SK-N-SH treated with all-trans-retinoic acid at 6 μM for 48 hours (cell line): ENCODE measurements at places on chromosomes 4 and X.
A peak's percentile ranks its signal among the peaks of the same experiment; 100 is the strongest.

DNA sequence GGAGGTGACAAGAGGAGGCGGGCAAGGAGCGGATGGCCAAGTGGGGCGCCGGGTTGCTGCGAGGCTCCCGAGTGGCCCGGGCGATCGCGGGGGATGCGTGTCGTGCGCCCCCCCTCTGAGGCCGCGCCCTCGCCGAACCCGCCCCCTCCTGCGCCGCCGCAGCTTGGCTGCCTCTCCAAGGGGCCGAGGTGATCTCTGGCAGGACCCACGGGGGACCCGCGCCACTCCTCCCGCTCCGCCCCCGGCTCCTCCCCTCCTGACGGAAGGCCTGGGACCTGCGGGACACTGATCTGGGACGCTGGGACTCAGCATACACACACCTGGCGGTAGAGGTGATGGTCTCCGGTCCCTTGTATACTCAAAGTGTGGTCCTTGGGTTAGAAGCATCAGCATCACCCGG, 21.9 kb upstream of the FAM47C start:
- no peak for ATAC-seq

GRCh38 chrX:17412692-17413091, 37.7 kb downstream of the NHS start:
- ATAC-seq: peak; percentile 82

- no peak for ATAC-seq
Measured at GRCh38 chr4:69601065-69601464, 38.4 kb downstream of the UGT2A2 start.

GRCh38 chrX:5650904-5651303, 577.8 kb downstream of the NLGN4X start:
- ATAC-seq: no peak

DNA sequence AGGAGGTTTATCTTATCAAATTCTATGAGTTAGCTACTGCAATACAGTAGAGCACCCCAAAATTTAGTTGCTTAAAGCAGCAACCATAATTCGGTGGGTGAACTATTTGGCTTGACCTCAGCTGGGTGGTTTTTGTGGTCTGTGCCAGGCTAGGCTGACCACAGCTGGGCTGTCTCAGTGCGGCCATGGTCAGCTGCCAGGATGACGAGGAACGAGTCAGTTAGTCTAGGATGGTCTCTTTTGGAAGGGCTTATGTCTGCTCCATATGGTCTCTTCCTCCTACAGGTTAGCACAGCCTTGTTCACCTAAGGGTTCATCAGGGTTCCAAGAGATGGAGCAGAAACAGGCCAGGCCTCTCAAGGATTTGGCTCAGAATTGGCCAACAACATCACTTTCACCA, 210.4 kb downstream of the PALLD start:
- ATAC-seq: peak; percentile 72

- ATAC-seq: no peak
Measured at GRCh38 chr4:90142081-90142480, 14.9 kb downstream of the CCSER1 start.

DNA sequence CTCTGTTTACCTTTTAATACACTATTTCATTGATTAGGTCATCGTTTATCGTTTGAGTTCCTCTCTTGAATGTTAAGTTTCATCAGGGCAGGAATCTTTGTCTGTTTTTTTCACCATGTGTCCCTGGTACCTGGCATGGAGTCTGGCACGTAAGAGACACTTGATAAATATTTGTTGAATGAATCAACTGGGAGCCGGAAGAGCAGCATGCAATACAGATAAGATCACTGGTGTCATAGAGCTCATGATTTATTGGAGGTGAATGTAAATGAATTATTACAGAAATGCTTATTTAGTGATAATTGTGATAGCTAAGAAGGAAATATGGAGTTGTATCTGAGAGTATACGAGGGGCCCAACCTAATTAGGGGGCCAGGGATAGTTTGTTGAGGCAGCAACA, 62.8 kb downstream of the UCHL1 start:
- no peak for ATAC-seq

- no peak for ATAC-seq
Measured at GRCh38 chr4:125780164-125780563, 465.4 kb downstream of the FAT4 start.

- ATAC-seq: no peak
Measured at GRCh38 chr4:185997296-185997695, 71.7 kb upstream of the TLR3 start.

DNA sequence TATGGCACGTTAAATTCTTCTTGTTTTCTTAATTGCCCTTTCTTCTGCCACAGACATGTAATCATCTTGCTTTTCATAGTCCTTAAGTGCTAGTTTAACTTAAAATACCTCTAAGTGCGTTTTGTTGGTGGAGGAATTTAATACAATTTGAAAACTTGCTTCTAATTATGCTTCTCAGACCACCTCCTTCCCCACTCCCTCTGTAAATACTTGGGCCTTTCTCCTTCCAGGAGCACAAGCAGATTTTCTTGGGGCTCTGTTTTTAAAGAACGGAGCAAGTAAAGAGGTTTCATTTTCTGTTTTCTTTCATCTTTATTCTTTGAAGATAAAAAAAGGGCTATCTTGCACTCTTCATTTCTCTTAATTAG, 559 bp upstream of the PCDH18 start:
- peak; percentile 4; the same call in 2 of the 3 replicates for ATAC-seq

DNA sequence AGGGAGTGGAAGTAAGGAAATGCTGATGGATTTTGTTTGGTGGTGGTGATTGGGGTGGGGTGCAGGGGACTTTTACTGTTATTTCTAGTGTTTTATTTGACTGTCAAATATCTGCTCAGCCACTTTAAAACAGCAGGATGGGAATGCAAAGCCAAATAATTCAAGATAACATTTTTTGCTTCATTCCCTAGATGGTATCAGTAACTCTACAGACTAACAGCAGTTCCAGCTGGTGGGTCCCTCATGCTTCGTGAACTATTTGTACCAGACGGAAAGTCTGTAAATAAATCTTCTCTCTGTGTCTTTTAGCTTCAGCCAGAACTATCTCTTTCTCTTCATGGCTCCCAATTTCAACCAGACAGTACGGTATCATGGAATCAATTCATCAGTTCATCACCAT, 27.5 kb downstream of the GPR143 start:
- ATAC-seq: no peak

DNA sequence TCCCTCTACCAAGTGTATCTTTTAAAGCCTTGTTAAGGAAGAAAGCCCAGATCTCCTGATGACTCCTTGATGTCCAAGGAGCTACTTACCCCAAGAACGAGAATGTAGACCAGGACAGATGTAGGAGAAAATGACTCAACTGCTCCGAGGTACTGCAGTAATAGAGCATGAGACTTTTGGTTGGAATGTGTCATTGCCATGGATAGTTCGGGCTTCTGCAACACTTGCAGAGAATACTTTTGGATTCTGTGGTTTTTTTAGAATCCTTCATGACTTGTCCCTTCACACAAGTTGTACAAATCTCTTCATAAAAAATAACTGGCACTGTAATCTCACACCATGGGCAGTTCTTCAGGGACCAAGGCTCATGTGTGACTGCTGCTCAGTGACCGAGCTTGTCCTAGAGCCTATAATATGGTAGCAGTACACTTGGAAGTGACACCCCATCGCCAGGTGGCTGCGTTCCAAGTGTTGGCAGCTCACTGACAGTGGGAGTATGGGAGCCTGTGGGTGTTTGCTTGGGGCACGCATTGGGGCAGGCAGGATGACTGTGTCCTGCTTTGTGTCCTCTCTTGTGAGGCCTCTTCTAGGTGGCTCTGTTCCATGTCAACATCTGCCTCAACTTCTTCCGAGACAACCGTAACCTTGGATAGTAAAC, 87.9 kb upstream of the WDR1 start:
- no peak for ATAC-seq

DNA sequence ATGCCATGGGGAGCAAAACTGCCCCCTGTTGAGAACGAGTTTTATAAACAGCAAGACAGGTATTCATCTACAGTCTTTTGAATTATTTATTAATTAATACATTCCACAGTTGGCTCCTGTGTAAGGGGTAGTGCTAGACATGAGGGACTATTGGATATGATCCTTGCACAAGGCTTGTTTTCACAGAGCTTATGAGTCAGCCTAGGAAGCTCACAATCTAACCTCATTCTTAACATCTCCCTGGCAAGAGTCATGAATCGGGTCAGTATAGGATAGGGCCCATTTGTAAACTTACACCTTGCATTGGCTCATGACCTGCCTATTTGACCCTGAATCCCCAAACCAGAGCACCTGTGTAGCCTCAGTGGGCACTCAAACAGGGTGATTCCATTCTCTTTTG, 209.1 kb upstream of the HCCS start:
- peak; percentile 64 for ATAC-seq

GRCh38 chrX:75113664-75114063, 42.4 kb downstream of the ABCB7 start:
- ATAC-seq: no peak

GRCh38 chr4:47145630-47146029, 114.3 kb downstream of the GABRB1 start:
- ATAC-seq: no peak; the same call in 2 of the 3 replicates

- no peak for ATAC-seq
Measured at GRCh38 chr4:3732076-3733028, 33.8 kb upstream of the ADRA2C start.

DNA sequence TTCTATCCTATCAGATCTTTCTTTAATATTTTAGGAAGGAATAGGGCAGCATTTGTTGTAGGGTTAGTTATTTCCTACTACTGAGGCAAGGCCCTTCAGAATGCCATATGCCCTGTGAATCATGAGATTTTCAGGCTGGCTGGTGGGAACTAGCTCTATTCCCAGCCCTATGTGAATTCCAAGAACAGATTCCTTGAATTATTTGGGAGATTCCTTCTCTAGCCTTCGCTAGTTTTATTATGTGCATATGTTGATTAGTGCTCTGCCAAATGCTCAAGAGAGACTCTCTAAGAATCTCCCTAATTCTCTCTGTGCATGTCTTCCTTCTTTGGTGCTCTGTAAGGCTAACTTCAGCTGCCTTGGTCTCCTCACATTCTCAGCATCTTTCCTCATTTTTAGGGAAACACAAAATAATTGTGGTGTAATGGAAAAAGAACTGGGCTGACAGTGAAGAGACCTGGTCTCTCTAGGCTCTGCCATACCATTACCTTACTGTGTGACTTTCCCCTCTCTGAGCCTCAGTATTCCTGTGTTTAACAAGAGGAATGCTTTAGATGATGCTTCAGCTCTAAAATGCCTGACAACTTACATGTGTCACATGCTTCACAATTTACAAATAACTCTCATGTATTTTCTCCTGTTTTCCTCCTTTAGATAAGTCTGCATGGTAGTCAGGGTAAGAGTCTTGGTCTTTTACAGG, 79.7 kb downstream of the VMA21 start:
- ATAC-seq: no peak

DNA sequence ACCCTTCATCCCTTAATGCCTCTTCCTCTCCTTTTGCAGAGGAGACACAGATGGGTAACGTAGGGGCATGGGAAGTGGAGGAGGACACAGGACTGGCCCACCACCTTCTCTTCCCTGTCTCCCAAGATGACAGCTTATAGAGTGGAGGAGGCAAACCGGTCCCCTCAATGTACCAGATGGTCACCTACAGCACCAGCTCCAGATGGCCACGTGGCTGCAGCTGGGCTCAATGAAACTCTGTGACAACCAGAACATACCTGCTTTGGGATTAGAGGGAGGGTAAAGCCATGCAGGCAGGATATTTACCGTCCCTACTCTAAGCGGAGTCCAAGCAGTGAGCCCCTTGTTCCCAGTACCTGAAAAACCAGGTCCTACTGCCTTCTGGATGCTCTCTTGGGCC, 7.5 kb upstream of the KLHL15 start:
- no peak for ATAC-seq

DNA sequence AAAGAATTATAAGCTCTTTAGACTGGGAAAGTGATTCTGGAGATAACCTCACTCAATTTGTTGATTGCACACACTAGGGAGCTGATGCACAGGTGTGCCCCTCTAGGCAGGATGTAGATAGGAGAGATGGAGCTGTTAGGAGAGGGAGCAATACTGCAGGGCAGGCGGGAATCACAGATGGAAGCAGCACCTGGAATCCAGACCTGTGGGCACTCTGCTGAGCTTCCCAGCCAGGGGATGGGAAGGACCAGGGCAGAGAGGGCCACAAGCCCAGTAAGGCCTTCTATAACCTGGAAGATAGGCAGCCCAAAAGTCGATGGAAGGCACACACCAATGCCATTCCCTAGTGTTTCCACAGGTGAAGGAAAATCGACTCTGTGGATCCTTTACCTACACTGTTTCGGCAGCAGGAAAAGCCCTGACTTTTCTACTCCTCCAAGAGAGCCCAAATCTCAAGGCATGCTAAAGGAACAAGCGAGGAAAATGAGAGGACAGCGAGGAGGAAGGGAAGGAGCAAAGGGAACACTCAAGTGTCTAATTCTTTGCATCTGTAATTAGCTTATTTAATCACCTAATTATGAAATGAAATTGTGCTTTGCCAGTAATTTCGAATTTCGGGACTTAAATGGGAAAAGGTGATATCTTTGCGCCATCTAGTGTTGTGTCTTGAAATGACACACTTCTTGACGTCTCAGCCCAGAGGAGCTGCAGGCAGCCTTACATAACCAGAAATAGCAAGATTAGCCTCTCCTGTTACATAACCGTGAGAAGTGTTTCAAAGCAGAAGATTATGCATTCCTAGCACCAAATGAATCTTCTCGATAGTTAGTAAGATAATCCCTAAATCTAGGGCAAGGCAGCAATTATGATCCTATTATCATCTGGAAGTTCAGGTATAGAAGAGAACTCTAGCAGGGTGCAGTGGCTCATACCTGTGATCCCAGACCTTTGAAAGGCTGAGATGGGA, 31.0 kb upstream of the TLR3 start:
- peak; percentile 94 for ATAC-seq
